ENCODE measurements at places on chromosomes 6 and 20.

- H3K27me3 ChIP-seq: peaks cover 43% of the 10 kb centered on the region
- H3K36me3 ChIP-seq: no peaks in the 10 kb centered on the region
- no peak for DNase-seq
- H3K4me3 ChIP-seq: no peak overlapping the region
Measured at GRCh38 chr6:30231067-30231466, 17.9 kb upstream of the TRIM26 start.

DNA sequence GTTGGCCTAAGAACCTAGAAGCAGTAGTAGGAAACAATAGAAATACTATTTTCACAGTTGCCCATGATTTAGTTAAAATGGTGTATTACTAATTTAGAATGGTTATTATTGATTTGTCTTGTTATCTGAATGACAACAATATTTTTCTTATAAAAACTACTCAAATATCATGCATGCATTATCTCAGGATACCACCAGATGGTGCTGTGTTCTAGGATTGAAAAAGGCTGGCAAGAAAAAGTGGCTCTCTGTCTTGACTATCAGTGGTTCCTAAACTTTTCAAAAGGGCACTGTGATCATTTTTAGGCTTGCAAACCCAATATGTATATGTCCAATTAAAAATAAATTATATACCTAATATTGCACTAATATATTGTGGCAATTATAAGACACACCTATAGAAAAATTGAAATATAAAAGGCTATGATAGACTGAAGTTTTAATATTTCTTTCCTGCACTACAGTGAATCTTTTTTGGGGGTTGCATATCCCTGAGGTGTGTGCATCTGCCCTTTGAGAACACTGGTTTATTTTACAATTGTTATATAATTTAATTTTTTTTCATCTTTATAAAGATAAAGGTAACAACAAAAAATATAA is 131.7 kb upstream of the MLIP start:
- no peak overlapping the region for H3K4me3 ChIP-seq
- peaks cover 24% of the 10 kb centered on the region for H3K4me1 ChIP-seq
- no peaks in the 10 kb centered on the region for H3K36me3 ChIP-seq
- H3K27me3 ChIP-seq: no peaks in the 10 kb centered on the region
- H3K27ac ChIP-seq: no peak overlapping the region

DNA sequence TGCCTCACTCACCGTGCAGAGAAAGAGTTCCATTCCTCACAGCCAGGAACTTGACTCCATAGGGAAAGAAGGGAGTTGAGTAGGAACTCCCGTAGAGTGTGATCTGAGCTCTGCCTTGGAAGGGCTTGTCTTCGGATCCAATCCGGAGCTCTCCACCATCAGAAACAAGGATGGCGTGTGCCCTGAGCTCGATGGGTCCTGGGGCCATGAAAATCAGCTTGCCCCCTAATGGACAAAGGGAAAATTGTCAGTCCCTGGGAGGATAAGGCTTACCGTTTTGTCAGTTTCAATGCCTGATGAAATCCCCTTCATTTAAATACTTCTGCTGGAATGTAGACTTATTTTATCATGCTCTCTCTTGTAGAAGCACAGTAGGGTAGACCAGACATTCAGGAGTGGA is 153.3 kb downstream of the PKHD1 start:
- H3K4me1 ChIP-seq: no peaks in the 10 kb centered on the region
- no peak overlapping the region for H3K4me3 ChIP-seq
- DNase-seq: peak; percentile 16

DNA sequence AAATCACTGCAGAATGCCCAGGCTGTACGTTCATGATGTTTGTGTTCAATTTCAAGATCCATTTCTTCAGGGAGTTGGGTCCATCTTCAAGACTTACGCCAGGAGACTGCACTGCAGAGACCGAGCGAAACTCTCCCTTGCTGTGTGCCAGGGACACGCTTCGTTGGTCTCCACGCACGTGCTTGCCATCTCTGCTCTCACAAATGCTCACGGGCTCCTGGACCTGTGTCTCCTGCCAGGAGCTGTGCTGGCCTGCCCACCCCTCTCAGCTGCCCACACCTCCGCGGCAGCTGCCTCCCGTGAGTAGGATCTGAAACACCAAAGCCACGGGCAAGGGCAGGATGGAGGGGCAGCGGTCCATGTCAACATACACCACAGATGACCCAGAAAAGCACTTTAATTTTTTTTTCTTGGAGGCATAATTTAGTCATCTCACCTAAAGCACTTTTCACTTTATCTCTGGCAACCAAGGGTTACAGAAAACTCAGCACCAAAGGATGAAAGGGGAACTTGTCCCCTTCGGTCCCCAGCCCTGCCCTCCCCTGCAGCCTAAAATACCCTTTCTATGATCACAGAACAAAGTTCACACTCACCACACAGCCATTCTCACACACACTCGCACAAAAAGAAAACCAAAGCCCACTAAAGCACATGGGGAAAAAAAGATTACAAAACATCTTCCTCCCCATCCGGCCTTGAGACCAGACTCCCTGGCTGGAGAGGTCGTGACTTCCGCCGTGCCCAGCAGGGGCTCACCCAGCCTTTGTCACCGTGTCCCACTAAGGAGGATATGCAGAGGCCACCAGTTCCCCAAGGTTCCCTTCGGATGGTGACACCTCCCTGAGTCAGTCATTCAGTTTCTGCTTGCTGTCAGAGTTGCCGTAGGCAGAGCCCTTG is 137.9 kb downstream of the AGPAT4 start:
- no peak overlapping the region for H3K4me3 ChIP-seq
- H3K27me3 ChIP-seq: no peaks in the 10 kb centered on the region
- H3K36me3 ChIP-seq: no peaks in the 10 kb centered on the region
- peaks cover 42% of the 10 kb centered on the region for H3K4me1 ChIP-seq
- H3K27ac ChIP-seq: peak overlapping the region; percentile 87
- no peak for DNase-seq

DNA sequence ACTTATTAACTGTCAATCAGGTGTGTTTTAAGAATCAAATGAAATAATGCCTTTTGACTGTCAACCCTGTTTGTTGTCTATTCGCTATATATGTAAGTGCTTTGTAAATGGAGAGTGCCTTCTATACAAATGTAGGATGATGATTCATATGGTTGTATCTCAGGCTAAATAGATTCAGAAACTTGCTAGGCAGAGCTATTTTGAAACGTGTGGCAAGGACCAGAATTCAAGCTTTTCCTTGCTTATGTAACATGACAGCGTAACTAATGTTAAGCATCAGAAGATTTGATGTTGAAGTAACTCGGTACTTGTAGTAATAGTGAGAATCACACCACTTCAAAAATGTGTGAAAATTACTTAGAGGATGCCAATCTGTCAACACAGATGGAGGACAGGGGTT is 3.4 kb downstream of the OGFRL1 start:
- H3K4me3 ChIP-seq: no peak overlapping the region
- peaks cover 24% of the 10 kb centered on the region for H3K4me1 ChIP-seq
- no peaks in the 10 kb centered on the region for H3K27me3 ChIP-seq
- 0 out of 2 replicates have a peak, but pooled peaks cover 5% of the 10 kb centered on the region for H3K36me3 ChIP-seq
- no peak overlapping the region for H3K27ac ChIP-seq
- DNase-seq: no peak

DNA sequence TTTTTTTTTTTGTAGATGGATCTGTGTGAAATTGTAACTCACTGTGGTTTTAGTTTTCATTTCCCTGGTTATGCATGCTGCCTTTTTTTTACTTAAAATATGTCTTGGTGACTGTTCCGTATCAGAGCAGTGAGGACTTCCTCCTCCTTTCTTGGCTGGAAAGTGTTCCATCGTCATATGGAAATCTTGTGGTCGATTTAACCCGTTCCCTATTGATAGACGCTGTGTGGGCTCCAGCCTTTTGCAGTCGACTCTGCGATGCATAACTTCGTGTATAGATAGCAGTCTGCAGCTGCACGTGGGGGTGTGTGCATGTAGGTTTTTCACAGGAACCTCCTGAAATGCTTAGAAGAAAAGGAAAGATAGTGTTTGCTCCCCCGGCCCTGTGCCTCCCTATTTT is 28.1 kb upstream of the PNPLA1 start:
- H3K27me3 ChIP-seq: no peaks in the 10 kb centered on the region
- H3K4me3 ChIP-seq: no peak overlapping the region
- H3K27ac ChIP-seq: no peak overlapping the region
- H3K4me1 ChIP-seq: no peaks in the 10 kb centered on the region
- DNase-seq: no peak

DNA sequence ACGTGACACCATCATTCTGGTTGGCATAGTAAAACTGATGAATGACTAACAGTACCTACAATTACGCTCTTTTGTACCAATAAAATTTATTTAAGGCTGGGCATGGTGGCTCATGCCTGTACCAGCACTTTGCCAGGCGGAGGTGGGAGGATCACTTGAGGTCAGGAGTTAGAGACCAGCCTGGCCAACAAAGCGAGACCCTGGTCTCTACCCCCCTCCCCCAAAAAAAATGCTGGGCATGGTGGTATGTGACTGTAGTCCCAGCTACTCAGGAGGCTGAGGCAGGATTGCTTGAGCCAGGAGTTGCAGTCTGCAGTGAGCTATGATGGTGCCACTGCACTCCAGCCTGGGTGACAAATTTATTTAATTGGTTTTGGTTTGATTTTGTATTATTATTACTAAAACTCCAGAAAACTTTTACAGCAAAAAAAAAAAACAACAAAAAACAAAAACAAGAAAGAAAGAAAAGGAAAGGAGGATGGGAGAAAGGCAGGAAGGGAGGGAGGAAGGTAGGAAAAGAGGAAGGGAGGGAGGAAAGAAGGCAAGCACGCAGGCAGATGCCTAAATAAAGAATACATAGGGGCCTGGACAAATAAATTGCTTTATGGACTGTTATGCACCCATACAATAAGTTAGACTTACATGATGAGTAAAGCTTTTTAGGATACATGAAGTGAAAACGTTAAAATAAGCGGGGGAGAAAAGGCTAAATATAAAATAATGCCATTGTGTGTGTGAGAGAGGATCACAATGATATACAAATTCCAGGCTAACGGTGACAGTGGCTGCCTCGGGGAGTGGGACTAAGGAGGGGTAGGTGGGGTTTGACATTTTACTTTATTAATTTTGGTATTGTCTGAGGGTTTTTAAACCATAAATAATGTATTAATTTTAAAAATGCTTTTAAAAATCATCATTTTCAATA is 682 bp upstream of the ZSCAN9 start:
- peaks cover 23% of the 10 kb centered on the region for H3K4me1 ChIP-seq
- no peak for DNase-seq
- H3K27ac ChIP-seq: peak overlapping the region; percentile 42
- peaks cover 17% of the 10 kb centered on the region for H3K36me3 ChIP-seq
